Renal pelvis (tissue), 12 donors: ENCODE measurements at places on chromosomes 3 and 15. TPM values are rescaled to one million over a fixed set of nuclear protein-coding genes. Genes with fewer than 3 reads are reported as not detected.
A peak's percentile ranks its signal among the peaks of the same experiment; 100 is the strongest.

The MELTF gene
- 2.0 TPM for polyA plus RNA-seq

DNA sequence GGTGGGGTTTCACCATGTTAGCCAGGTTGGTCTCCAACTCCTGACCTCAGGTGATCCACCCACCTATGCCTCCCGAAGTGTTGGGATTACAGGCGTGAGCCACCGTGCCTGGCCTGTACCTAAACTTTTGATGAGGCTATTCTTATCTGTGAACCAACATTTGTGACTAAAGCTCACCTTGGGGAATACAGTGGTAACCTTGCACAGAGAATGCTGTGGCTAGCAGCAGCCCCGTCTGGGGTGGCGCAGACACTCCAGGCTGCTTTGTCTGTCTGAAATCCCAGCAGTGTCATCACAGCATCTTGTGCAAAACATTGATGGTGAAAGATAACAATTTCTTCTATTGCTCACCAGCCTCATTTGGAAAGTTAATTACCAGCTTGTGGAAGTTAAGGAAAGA is 58.9 kb downstream of the CMTM8 start:
- no peak for DNase-seq

DNA sequence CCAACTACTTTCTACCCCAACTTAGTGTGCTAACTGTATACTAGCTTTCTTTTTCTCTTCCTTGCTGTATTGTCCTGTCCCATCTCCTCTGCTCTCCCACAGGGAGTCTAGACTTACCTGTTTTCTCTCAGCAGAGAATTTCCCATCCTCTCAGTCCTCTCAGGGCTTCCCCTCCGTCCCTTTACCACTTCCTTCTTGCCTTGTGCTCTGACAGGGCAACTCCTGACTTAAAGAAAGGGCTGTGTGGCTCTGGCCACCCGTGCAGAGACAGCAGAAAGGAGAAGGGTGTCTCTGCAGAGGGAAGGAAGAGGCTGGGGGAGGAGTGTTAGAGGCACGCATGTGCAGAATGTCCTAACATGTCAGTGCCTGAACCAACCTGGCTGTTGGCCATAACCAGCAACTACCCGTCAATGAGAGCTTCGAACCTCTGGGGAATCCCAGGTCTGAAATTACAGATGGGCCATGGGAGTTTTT is at the start of gene GCSAM:
Gene GCSAM, minus strand, starts transcription at position 274 of the 474 bp plus-strand sequence. Its CDS starts 128 bp downstream, at position 146.
- DNase-seq, result no peak

- DNase-seq, result no peak
Measured at GRCh38 chr3:194449913-194450312, 36.9 kb downstream of the ATP13A3 start.

DNA sequence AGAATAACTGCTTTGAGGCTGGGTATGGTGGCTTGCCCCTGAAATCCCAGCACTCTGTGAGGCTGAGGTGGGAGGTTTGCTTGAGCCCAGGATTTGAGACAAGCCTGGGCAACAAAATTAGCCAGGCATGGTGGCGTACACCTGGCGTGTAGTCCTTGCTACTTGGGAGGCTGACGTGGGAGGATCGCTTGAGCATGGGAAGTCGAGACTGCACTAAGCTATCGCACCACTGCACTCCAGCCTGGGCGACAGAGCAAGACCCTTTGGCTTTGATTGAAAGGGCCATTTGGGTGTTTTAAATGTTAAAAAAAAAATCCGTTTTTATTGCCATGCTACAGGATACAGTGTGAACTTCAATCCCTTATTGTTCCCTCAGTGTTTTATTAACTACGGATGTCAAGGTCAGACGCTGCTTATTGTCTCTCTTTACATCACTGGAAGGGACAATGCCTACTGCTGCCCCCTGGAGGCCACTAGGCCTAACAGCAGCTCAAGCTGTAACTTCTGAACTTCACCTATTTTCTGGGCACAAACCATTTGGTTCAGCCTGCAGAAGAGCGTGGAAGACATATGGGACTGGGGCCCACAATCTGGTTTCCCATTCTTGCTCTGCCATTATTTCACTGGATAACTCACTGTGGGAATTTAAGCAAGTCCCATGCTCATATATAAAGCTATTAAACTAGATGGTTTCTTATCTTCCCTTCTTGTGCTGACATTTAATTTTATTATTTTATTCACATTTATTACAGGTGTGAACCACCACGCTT is 15.3 kb upstream of the IREB2 start:
- DNase-seq, result peak; percentile 63

DNA sequence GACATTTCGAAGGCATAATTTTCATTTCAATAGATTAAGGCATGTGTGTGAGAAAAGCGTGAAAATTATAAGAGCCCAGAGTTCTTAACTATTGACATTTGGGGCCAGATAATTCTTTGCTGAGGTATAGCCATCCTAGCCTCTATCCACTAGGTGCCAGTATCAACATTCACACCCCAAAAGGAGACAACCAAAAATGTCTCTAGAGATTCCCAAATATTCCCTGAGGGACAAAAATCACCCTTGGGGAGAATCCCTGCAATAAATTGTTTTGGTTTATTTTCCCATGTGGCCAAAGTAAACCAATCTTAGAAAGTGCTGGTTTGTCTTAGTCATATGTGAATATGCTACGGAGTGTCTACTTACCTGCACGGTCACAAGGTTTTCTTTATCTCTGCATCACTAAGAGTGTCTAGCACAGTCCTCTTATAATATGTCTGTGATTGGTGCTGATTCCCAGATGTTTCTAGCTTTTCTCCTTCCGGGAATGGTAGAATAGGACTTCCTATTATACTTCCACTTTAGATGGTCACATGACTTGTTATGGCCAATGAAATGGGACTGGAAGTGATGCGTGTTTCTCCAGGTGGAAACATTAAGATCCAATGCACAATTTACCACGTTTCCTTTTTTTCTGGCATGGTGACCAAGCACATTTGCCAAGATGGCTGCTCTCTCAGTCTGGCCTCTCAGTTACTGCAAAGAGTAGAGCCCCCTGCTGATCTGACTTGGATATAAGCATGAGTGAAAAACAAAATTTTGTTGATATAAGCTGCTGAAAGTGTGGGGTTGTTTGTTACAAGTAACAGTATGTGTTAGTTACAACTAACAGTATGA is 8.0 kb upstream of the KBTBD8 start:
- no peak for DNase-seq
